ENCODE measurements at places on chromosomes 5 and 9.

DNA sequence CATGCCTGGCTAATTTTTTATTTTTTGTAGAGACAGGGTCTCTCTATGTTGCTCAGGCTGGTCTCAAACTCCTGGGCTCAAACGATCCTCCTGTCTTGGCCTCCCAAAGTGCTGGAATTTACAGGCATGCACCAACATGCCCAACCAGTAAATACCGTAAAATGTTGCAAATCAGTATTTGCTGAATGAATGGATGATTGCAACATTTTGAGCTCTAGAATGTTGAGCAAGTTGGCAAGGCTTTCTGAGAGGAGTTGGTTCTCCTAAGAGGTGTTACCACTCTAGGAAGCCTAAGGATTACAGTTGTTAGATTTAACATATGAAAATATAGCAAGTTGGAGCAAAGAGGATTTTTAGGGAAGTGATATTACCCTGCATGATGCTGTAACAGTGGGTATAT, 15.6 kb upstream of the DMXL1 start:
- no peak for DNase-seq

DNA sequence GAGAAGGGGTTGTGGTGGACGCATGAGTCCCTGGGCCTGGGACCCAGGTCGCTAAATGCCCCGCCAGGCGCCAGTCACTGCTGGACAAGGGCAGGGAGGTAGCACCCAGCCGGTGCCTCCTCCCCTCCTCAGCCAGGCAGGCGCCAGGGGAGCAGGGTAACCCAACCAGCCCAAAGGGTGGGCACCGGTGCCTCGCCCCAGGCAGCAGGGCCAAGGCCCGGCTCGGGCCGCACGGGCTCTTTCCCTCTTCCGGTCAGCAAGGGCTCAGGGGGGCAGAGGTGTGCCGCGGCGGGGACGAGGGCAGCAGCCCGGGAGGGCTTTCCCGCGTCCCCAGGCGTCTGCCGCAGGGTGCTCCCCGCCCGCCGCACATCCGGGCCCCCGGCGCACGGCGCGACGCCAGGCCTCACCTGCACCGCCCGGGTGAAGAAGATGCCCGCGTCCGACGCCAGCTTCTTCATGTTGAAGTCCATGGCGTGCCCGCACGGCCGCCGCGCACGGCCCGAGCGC, 393 bp downstream of the SH3GLB2 start:
- peak; percentile 96 for DNase-seq

GRCh38 chr5:10431415-10431814, 10.3 kb upstream of the ROPN1L start:
- no peak for DNase-seq

DNA sequence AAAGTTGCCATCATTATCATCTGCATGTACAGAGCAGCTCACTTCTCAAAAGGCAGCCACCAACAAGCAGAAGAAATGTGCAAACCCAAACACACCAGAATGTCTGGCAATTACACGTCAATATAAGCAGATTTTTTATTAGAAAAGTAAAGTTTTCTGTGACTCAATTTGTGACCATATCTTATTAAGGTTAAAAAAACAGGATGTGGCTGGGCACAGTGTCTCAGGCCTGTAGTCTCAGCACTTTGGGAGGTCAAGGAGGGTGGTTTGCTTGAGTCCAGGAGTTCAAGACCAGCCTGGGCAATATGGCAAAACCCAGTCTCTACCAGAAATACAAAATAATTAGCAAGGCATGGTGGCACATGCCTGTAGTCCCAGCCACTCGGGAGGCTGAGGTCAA, 176.7 kb downstream of the FANCC start:
- no peak for DNase-seq

DNA sequence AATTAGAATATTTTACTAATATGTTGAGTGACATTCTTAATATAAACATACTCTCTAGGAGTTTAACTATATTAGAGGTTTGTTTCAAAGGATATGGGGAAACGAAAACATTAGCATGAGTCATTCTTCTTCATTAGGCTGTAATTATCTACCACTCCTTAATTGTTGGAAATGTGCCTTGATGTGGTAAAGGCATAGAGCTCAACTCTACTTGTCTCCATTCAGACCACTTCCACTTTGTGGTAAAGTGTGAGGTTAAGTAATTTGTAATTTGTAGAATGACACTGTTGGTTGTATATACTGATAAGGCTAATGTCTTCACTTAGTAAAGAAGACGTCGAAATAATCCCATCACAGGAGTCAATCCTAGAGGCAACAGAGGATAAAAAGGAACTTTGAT, 58.1 kb downstream of the HAPLN1 start:
- no peak for DNase-seq

- no peak for DNase-seq
Measured at GRCh38 chr9:121372239-121373010, 2.4 kb upstream of the STOM start.

- no peak for DNase-seq
Measured at GRCh38 chr5:123997462-123998215, 485.7 kb downstream of the CSNK1G3 start.

All from spleen (tissue), 13 donors.